Stimulated activated CD8-positive, alpha-beta memory T cell treated with anti-CD3 and anti-CD28 coated beads, Interleukin-15, amount 100 ng/mL, for 4 hours (primary cell): ENCODE measurements at places on chromosomes 13 and 19.

- DNase-seq: no peak
Observed at GRCh38 chr19:35267818-35268535, 785 bp upstream of the USF2 start.

DNA sequence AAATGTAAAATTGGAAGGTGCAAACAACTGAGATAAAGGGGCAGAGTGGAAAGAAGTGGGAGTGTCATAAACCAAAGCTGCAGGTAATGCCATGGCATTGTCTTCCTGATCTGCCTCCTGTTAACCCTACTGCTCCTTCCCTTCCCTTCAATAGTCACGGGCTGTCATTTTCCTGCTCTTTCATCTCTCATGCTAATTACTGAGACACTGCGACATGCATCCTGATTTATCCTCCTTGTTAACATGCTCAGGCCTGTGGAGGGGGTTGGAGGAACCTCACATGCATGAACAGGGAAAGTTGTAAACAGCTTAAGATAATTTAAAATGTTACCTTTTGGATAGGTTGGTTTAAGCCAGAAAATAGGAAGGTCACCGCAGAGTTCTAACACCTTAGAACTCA, 27.2 kb downstream of the CNMD start:
- DNase-seq: no peak

DNA sequence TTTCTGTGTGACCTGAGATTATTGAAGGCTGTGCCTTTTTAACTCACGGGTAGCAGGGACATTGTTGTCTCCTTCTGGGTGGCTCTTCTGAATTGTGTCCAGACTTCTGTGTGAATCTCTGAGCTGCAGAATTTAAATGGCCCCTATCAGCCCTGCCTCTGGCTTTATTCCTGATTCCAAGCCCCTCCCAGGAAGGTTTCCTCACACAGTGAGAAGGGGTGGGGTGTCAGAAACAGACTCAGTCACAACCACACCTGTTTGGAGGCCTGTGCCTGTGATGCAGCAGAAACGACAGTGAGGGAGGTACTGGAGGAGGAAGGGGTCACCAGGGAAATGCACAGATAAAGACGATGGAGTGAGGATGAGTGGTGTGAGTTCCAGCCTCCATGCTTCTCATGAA, at the start of gene CLC:
TSS of gene CLC (minus strand) at position 139 of the 400 bp plus-strand sequence. CDS start at position 62, 77 bp downstream.
- no peak for DNase-seq

GRCh38 chr19:16702123-16702522, 17.5 kb upstream of the NWD1 start:
- no peak for DNase-seq

GRCh38 chr13:107295416-107296140, 727.6 kb upstream of the ARGLU1 start:
- no peak for DNase-seq

GRCh38 chr19:9819596-9819909, 674 bp upstream of the FBXL12 start:
- DNase-seq: no peak

- DNase-seq: no peak
Observed at GRCh38 chr13:79810018-79810417, 329.1 kb downstream of the NDFIP2 start.

DNA sequence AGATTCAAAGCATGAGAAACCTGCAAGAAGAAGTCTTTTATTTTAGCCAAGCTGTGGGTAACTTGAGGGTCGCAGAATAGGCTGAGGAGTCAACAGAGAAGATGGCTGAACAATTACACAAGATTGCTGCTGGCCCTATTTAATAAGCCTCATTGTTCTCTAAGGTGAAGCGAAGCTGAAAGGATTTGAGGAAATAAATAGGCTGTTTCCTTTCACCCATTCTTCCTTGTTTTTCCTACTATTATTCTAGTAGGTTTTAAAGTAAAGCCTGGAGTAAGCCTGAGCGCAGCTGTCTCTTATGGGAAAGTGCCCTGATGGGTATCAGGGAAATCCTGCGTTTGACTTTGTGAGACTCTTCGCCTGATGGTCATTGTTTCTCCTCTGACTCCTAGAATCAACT, 25.0 kb upstream of the PCCA start:
- no peak for DNase-seq

- no peak for DNase-seq
Observed at GRCh38 chr19:9871626-9872338, 36.7 kb downstream of the PIN1 start.
